ENCODE measurements at places on chromosomes 4 and X. TPM values are rescaled to one million over a fixed set of nuclear protein-coding genes. Genes with fewer than 3 reads are reported as not detected.

Gene SEC24B
- 27.6 TPM for total RNA-seq

Gene DDX53
- not detected for total RNA-seq

Gene CYBB
- total RNA-seq, result 0.61 TPM

Gene ANKRD50
- total RNA-seq, result 58.9 TPM

Gene TLL1
- total RNA-seq, result 0.15 TPM

Gene GPR78
- total RNA-seq, result 0.17 TPM

Gene RHOXF2
- total RNA-seq, result not detected

Gene IL15
- not detected for total RNA-seq

Gene PABPC5
- total RNA-seq, result 9.5 TPM

Gene GAGE13
- not detected for total RNA-seq

Gene UGT2B15
- not detected for total RNA-seq

Gene TMSB15C
- total RNA-seq, result 30.1 TPM

Gene ASB12
- total RNA-seq, result 0.32 TPM

Gene GYPA
- 1.3 TPM for total RNA-seq

Gene MAGEA12
- total RNA-seq, result 1.1 TPM

Gene SSX1
- not detected for total RNA-seq

Gene SLC25A43
- 1.0 TPM for total RNA-seq

Gene FGB
- not detected for total RNA-seq

Gene PAGE1
- total RNA-seq, result not detected

Gene NEIL3
- 1.4 TPM for total RNA-seq

Gene TRPC5OS
- total RNA-seq, result not detected

Gene BCLAF3
- 22.3 TPM for total RNA-seq

Gene PCDH11X
- total RNA-seq, result 2.2 TPM

Gene BMP3
- 1.8 TPM for total RNA-seq

Gene TMEM255A
- total RNA-seq, result 7.6 TPM

Gene SMIM10L2A
- total RNA-seq, result 3.4 TPM
